Stimulated activated CD8-positive, alpha-beta memory T cell treated with anti-CD3 and anti-CD28 coated beads, Interleukin-2, amount 100 ng/mL, for 1 hour (primary cell): ENCODE measurements at places on chromosomes 16 and 17.

GRCh38 chr17:31533546-31534155 lies 142.2 kb downstream of the RAB11FIP4 start:
- no peak for DNase-seq

DNA sequence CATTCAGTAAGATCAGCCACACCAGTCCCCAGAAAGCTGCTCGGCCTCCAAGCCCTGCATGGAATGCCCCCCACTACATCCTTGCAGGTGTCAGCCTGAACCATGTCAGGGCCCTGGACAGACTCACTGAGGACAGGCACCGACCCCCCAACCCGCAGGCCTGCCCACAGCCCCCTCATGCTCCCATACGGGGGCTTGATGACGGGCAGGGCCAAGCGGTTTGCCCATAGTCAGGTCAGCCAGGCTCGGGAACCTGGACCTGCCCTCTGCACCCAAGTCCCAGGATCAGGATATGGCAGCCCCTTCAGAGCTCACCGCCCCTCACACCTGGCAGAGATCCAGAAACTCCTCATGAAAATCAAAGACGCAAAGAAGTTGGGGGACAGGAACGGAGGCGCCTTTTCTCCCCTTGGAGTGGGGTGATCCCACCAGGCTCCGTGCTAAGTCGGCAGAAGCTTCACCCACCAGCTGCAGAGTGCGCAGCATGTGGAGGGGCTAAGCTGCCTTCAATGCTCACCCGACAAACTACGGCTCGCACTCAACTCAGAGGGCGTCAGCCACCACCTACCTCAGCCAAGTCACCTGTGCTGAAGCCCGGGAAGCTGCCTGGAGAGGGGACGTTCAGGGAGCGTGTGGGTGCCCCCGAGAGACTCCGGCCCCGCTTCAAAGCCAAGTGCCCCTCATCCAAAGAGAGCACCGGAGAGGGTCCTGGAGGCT lies 26.5 kb downstream of the GNPTG start:
- DNase-seq, result no peak

GRCh38 chr16:8850279-8850885 lies 18.4 kb downstream of the CARHSP1 start:
- no peak for DNase-seq

- DNase-seq, result no peak
These were observed 1.3 kb upstream of the TNFSF13 start for GRCh38 chr17:7557147-7557764.

DNA sequence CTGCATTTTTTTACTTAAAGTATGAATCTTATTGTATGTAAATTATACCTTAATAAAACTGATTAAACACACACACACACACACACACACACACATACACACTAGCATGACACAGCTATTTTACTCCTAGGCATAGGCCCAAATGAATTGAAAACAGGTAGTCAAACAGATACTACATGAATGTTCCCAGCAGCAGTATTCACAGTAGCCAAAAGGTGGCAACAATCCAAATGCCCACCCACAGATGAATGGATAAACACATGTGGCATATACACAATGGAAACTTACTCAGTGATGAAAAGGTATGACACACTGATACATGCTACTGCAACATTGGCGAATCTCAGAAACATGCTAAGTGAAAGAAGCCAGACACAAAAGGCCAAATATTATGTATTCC lies 223.5 kb downstream of the CYB561 start:
- DNase-seq, result no peak

DNA sequence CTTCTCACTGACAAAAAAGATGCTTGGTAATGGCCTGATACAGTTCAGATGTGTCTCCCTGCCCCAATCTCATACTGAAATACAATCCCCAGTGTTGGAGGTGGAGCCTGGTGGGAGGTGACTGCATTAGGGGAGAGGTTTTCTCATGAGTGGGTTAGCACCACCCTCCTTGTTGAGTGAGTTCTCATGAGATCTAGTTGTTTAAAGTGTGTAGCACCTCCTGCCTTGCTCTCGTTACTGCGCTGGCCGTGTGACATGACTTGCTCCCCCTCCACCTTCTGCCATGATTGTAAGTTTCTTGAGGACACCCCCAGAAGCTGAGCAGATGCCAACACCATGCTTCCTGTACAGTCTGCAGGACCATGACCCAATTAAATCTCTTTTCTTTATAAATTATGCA lies 5.0 kb downstream of the TSR1 start:
- DNase-seq, result no peak

GRCh38 chr17:72414967-72415853 lies 294.4 kb downstream of the SOX9 start:
- DNase-seq, result no peak
